ENCODE measurements at places on chromosomes 6 and 20. TPM values are rescaled to one million over a fixed set of nuclear protein-coding genes. Genes with fewer than 3 reads are reported as not detected.

Gene MAS1
- 0.31 TPM for total RNA-seq

Gene CPXM1
- 8.8 TPM for total RNA-seq

Gene GFRAL
- not detected for total RNA-seq

Gene PGC
- not detected for total RNA-seq

Gene RIMS4
- total RNA-seq: 52.0 TPM

Gene MRPS18B
- total RNA-seq: 28.2 TPM

Gene NMBR
- total RNA-seq: 6.6 TPM

Gene DLK2
- total RNA-seq: 8.5 TPM

Gene ROS1
- not detected for total RNA-seq

Gene SOX4
- total RNA-seq: 272 TPM

Gene WDR27
- 82.6 TPM for total RNA-seq

Gene TMEM151B
- 63.2 TPM for total RNA-seq

Gene PRIM2
- 26.6 TPM for total RNA-seq

Gene ZNF337
- total RNA-seq: 79.2 TPM

Gene PDE7B
- total RNA-seq: 6.6 TPM

Gene SLC17A3
- not detected for total RNA-seq

Gene PTPRA
- 117 TPM for total RNA-seq

Gene GSTA3
- not detected for total RNA-seq

Gene SNRPB2
- 56.7 TPM for total RNA-seq

Gene PCSK2
- 40.7 TPM for total RNA-seq

Gene COL21A1
- 1.3 TPM for total RNA-seq

Gene PXT1
- total RNA-seq: not detected

Gene SAPCD1
- 1.3 TPM for total RNA-seq

Gene RAB32
- 2.8 TPM for total RNA-seq

Gene LRRC1
- 17.5 TPM for total RNA-seq
